ENCODE measurements at places on chromosomes 7 and 10. TPM values are rescaled to one million over a fixed set of nuclear protein-coding genes. Genes with fewer than 3 reads are reported as not detected.
A peak's percentile ranks its signal among the peaks of the same experiment; 100 is the strongest.

DNA sequence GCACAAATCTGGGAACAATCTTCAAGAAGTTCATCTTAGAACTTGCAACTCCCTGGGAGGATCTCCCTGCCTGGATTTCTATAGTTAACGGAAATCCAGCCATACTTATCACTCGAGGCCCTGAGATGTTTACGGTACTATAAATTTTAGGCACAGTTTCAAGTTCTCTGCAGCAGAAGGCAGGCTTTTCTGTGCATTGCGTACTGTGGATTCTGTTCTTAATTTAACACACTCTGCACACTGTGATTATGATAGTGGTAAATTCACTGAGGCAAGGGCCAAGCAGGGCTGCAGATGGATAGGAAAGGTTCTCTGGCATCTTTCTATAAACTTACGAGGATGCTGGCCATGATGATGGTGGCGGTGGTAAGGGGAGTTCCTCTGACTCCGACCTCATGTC lies 10.6 kb downstream of the INHBA start:
- DNase-seq: peak; percentile 57

DNA sequence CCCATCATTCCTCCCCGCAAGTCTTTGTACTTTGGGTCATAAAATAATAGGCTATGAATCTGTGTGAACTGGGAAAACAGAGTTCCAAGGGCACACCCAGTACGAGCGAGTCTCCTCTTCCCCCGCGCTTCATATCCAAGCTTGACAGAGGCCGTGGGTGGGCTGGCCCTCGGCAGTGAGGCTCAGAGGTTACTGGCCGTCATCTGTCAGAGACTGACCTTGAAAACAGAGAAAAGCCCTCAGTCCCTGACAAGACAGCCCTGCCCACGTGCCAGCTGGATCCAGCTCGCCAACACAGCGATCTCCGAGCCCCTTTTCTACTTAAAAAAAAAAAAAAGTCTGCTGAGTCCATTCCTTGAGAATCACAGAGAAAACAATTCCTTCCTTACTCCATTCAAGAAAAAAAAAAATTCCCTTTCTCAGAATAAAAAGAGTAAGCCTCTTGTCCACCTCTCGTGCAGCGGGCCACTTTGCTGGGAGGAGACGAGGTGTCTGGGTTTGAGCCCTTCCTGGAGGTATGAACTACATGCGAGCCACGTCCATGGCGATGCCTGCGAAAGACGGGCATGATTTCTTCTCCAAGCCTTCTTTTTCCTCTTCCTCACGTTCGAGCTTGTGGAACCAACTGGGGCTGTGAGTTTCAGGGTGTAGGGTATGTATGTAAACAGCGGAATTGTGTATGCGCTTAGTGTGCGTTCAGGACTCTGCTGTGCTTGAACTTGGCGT lies 744 bp upstream of the BICC1 start:
- DNase-seq: no peak

- DNase-seq: no peak
Observed at GRCh38 chr10:116909307-116909706, 60.0 kb downstream of the ENO4 start.

DNA sequence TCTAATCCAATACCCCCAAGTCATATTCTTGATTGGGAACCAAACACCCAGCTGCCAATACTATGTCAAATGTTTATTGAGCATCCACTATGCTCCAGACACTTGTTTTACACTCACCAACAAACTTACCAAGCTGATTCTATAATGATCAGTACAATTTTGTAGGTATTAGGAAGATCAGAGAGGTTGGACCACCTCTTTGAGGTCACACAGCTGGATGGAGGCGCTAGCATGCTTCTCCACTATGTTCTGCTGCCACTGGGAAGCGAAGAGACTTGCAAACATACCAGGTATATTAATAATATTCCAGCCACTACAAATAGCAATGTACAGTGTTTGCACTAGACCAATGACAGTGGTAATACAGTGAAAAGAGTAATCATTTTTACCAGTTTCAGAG lies 25.6 kb upstream of the SEPHS1 start:
- no peak for DNase-seq

DNA sequence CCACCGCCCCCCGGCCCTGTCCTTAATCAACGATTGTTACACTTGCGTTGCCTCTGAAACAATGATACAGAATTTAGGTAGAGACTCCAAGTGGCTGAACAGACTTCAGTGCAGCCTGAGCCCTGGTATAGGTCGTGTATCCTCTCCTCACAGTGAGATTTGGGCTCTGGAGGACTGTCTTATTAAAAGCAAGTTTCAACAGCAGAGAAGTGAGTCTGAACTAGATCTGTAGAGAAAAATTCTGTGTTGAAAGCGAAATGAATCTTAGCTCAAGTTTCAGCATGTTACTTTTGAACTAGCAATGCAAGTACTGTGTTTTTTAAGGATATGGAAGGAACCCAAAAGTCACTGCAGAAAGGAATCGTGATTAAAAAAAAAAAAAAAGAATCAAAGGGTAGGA lies 103.1 kb downstream of the HOXA1 start:
- peak; percentile 14 for DNase-seq

The ZNF487 gene
- 8.0 TPM for total RNA-seq

The PCLO gene
- 3.8 TPM for total RNA-seq

Data from skin of body (tissue), 3 donors.